Psoas muscle (tissue), 8 donors: ENCODE measurements at places on chromosomes 7 and 10. TPM values are rescaled to one million over a fixed set of nuclear protein-coding genes. Genes with fewer than 3 reads are reported as not detected.

Gene VAX1
- not detected for polyA plus RNA-seq

GRCh38 chr7:1666317-1666822 lies 3.7 kb upstream of the ELFN1 start:
- DNase-seq = peak; percentile 50

Gene AQP1
- 130 TPM for polyA plus RNA-seq

- DNase-seq = no peak
These were observed 14.0 kb upstream of the NUB1 start for GRCh38 chr7:151327659-151328058.

DNA sequence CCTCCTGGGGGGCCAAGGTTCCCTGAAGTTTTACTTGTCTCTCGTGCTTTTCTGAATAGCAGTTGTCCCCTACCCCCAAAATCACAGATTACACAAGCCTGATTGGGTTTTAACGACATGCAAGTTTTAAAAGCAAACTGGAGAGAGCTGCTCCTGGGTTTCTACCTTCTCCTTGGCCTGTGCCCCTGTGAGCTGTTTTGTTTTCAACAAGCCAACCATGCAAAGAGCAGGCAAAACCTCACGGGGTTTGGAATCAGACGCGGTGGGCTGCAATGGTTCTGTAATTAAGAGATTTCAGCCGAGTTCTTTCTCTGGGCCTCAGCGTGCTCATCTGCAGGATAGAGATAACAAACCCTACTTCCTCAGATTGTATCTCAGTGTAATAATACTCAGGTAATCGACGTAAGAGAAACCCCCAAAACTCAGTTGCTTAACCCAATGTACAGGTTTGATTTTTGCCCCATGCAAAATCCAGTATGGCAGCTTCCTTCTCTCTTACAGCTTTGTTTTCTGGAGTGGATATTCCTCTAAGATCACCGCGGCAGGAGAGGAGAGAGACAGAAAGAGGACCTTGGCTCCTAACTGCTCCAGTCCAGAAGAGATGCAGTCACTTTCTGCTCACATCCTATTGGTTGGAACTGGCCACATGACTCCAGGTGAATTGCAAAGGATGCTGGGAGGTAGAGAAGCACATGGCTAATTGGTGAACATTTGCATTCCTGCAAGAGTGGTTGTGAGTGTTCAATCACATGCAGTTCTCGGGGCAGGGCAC lies 42.0 kb downstream of the MYL10 start:
- no peak for DNase-seq

DNA sequence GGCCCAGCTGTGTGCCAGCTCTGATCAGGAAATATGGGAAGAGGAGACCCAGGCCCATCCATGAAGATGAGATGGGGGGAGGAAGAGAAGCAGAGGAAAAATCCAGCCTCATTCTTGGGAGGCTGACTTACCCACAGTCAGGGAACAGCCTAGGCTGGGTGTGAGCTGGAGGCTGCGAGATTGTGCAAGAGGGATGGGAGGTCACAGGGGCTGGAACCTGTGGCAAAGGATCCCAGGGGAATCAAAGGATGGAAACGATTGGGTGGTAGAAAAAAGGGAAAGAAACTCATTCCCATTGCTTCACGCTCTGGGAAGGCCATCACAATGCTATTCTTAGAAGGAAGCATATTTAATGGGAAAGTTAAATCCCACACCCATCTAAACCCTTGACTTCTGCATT lies 26.7 kb upstream of the CRHR2 start:
- DNase-seq = peak; percentile 64

Gene HOGA1
- 1.7 TPM for polyA plus RNA-seq

DNA sequence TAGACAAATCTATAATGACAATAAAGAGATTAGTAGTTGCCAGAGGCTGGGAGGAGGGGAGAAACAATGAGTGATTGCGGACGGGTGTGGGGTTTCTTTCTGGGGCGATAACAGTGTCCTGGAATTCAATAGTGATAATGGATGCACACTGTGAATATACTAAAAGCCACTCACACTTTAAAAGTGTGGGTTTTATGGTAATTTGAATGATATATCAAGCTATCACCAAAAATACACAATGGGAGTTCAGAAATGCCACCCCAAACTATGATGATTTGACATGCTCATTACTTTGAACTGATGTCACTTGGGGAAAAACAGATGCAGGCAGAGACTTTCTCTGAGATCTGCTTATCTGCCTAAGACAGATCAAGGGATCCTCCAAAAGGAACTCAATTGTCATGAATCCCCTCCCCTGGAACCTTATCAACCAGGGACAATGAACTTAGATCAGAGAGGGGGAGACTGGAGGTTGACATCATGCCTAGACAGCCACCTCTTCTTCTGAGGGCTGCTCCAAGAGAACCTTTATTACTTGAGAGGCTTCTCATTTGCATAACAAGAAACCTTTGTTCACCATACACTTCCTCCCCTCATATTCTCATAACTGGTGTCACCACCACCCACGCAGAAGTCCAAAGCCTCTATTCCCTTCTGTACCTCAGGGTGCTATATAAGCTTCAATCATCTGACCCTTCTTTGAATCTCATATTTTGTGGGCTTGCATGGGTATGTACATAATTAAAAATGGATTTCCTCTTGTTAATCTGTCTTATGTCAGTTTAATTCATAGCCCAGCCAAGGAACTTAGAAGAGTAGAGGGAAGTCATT lies 14.8 kb upstream of the ZC3HAV1 start:
- no peak for DNase-seq

- no peak for DNase-seq
These were observed 21.4 kb downstream of the LAT2 start for GRCh38 chr7:74231232-74231590.

DNA sequence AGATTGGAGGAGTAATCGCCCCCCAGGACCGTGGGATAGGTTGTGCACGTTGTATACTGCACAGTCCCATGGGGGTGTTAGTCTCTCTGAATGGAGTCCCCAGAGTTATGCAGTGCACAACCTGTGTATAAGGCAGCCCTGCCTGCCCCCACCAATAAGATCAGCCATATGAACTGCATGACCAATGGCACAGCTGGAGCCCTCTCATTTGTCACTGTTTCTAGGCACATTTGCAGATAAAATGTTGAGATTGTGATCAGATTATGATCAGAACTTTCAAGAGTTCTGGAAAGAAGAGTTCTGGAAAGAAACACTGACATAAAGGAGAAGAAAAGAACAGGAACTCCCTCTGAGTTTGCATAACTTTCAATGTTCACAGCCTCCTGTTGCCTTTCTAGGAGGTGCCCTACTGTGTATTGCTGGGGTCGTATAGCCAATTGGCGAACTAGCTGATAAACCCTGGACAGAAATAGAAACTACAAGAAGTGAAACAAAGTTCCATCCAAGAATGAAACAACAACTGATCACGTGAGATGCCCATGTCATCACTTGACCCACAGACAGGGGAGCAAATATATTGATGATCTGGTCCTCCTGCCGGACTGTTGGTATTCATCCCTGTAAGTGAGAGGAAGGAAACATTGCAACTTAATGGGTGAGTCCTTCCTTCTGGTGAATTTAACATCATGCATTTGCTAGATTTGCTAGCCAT lies 49.6 kb upstream of the TOMM7 start:
- no peak for DNase-seq

DNA sequence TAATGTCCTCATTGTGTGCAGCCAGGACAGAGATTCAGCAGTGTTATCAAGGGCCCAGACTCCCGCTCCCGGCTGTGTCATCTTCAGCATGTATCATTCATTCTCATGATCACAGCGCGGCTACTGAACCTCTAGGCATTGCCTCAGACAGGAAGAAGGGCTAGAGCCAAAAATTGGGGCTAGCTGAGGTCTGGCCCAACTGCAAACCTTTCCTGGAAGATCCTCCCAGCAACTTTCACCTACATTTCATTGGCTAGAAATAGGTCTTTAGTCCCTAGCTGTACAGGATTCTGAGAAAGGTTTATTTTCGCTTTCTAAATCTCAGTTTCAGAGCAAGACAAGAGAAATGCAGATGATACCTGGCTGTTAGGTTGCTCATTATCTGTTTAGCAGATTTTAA lies 81.9 kb downstream of the CREM start:
- peak; percentile 45 for DNase-seq

Gene PNLIPRP1
- polyA plus RNA-seq = 0.38 TPM

GRCh38 chr10:71840958-71841335 lies 10.1 kb downstream of the PSAP start:
- DNase-seq = no peak

DNA sequence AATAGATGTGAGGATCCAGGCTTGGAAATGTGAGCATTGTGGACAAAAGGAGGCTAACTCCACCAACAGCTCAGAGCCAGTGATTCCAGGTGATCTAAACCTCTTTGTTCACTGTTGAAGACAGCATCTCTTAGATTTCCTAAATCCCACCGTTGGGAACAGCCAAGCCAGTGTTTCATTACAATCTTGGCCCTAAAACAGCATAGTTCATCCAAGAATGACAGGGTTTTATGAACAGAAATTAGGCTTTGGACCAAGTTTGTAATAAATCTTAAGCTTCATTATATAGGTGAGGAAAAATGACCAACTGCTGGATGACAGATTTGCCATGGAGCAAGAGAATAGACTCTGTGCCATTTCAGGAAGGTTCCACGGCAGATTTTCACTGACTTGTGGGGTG lies 65.8 kb downstream of the MTURN start:
- DNase-seq = no peak

GRCh38 chr10:92573091-92573797 lies 649 bp downstream of the IDE start:
- DNase-seq = peak; percentile 39

GRCh38 chr10:69879634-69880257 lies 78.0 kb downstream of the COL13A1 start:
- DNase-seq = no peak

- no peak for DNase-seq
These were observed 49.3 kb downstream of the CALML3 start for GRCh38 chr10:5573968-5574641.

Gene BUB3
- 67.3 TPM for polyA plus RNA-seq

DNA sequence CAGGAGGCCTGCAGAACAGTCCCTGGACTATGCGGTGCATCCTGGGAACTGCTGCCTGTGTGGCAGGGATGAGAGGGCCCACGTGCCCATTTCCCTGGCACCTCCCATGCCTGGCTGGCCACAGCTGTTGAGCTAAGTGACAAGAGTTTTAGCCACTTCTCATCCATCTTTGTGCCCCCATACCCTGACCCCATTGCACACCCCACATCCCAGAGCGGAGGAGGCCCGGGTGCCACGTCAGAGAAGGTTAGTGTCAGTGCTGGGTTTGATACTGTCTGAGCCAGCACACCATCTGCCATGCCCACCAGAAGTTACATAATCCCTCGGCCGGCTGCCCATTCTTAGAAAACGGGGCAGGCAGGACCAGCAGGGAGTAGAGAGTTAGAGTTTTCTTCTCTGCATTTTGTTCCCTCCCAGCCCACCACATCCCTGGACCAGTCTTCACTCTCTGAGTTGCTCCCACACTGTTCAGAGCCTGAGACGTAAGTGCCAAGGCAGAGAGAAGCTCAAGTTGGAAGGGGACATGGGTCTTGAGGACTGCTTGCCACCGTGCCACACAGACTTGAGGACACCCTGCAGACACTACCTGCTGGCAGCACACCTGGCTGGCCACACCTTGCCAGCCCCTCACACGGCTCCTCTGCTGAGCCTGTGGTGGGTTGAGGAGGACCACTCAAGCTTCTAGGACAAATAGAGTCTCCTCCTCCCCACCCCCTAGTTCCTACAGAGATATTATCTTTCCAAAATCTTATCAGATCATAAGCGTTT lies 13.1 kb downstream of the UNC5B start:
- no peak for DNase-seq

Gene PWWP2B
- polyA plus RNA-seq = 35.2 TPM

DNA sequence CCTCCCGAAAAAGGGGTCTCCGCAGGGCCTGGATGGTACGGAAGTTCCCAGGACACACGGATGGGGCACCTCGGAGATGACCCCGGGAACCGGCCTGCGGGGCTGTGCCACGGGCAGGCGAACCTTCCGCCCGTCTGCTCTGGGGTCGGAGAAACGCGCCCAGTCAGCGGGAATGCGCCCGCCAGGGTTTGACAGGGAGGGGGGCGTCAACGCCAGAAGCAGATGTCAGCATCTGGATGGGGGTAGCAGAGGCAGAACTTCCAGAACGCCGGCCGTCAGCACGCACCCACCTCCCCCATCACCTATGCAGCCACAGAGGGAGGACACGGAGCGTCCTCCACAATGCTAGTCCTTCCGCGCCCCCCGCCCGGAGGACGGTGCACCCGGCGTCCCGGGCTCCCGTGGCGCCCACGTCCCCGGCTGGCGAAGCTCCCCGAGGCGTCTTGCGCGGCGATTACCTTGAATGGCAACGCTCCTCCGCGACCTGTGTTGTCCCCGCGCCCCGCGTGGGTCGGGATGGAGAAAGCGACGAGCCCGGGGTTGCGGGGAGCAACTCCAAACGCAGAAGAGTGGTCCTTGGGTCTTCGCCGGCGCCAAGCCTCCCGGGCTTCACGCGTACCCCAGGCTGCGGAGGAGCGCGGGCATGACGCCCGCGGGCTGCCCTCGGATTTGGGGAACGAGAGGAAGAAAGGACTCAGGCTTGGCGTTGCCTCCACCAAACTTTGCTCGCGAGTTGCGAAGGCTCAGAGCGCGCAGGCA lies 561 bp downstream of the FGFR2 start:
- DNase-seq = no peak

Gene CRPPA
- polyA plus RNA-seq = 0.30 TPM

DNA sequence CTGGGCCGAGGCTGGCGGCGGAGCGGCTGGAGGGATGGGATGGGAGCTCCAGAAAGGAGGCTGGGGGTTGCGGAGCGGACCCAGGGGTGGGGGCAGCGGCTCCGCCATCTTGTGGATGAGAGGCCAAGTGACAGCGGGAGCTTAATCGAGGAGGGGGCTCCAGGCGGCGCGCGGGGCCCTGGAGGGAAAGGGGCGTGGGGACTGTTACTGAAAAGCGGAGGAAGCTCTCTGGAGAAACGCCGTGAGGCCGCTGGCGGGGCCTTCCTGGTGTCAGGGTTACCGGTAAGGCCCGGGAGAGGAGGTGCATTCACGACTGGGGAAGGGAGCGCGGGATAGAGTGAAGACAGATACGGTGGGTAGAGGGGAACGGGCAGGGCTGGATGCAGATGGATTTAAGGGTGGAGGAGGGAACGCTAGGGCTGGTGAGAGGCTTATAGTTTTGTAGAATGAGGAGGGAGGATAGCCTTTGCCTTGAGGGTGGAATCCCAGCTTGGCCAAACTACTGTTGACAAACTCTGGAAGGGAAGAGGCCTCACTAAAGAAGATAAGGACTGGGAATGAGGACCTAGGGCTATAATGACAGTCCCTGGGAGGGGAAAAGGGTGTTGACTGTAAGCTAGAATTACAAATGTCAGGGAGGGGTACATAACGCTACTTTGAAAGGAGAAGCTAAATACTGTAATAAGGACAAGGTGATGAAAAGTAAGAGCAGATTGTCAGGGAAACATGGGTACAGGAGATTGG lies 535 bp downstream of the BTRC start:
- no peak for DNase-seq
